Fibroblast of skin of right quadriceps (primary cell): ENCODE measurements at places on chromosomes 3 and 15.

GRCh38 chr3:43997788-43998369 is 243.8 kb upstream of the TOPAZ1 start:
- no peak for DNase-seq

GRCh38 chr15:76078285-76078877 is 18.6 kb downstream of the TMEM266 start:
- no peak for DNase-seq

DNA sequence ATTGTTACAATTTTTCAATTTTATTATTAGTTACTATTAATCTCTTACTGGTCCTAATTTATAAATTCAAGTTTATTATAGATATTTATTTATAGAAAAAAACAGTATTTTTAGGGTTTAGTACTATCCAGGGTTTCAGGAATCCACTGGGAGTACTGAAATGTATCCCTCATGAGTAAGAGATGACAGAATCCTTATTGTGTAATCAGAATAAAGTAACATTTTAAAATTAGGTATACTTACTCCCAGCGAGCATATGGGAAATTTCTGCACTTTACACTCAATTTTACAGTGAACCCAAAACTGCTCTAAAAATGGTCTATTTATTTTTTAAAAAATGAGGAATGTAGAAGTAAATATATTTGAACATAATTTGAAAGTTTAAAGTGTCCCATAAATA is 202.7 kb downstream of the CGGBP1 start:
- peak; percentile 6 for DNase-seq

DNA sequence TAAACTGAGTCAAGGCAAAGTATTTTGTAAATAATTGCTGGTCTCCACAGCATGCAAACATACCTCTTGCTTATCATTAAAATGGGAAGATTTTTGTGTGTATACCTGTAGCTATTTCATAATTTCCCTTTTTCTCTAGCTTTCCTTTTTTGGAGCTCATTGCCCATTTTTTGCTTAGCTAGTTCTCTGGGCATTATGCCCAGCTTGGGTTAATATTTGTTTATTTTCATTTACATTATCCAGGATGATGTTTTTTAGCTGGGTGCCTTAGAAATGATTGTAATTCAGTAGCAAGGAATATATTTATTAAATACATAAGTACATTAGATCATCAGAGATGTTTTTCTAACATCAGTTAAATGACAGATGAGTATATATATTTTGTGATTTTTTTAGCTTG is 1271.7 kb upstream of the GBE1 start:
- no peak for DNase-seq

- no peak for DNase-seq
Observed at GRCh38 chr3:10768708-10769394, 47.2 kb upstream of the SLC6A11 start.

DNA sequence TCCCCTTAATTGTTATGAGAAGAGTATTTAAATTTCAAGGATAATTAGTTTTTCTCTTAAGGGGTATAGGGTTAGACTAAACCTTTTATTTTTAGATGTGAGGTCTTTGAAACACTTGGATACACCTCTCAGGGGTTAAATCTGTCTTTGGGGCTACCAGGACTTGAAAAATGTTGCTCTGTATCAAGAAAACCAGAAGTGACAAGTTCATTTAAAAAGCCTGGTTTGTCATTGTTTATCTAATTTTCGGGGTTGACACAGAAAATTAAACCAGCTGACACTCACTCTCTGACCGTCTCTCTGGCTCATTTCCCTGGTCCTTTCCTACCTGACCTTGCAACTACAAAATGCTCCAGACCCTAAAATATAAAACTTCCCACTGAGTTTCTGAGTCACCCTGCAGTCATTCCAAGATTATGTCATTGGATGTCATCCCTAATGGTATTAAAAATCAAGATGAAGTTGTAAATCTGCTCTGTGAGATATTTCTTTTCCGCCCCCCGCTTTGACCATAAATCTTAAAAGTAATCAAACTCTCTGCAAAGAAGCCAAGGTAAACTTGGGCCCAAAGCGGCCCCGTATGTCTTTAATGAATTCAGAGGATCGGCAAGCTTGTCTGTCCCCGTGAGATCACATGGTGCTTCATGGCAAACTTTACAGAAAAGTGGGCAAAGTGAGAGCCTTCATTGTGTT is 32.9 kb upstream of the SKOR1 start:
- DNase-seq, result peak; percentile 42

GRCh38 chr3:30311781-30312180 is 294.6 kb upstream of the TGFBR2 start:
- no peak for DNase-seq

- peak; percentile 50 for DNase-seq
Observed at GRCh38 chr15:58962662-58963565, 24.5 kb upstream of the RNF111 start.

DNA sequence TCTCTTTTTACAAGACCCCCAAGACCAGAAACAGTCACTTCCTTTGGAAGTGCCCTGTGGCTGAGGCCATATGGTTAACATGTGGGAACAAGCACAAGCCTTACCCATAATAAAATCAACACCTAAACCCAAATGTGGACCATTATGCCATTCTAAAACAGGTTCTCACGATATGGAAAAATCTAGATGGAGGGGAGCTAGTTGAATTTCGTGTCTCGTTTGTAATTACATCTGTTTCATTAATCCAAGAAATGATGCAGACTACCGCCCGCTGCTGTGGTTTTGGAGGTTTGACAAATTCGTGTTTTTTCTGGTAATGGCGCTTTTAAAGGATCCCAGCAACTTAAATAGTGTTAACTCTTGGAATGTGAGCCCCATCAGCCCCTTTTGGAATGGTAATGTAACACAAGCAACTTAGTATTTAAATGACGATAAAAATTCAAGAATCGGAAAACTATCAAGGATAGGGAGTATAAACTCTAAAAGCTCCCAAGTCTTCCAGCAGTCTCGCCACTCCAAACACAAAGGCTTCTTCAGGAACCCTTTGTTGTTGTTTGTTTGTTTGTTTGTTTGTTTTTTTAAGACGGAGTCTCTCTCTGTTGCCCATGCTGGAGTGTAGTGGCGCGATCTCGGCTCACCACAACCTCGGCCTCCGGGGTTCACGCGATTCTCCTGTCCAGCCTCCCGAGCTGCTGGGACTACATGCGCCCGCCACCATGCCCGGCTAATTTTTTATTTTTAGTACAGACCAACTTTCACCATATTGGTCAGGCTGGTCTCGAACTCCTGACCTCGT is 1.1 kb downstream of the CNBP start:
- DNase-seq, result peak; percentile 65

GRCh38 chr3:58386626-58387365 is 46.8 kb downstream of the PDHB start:
- DNase-seq, result peak; percentile 89

- no peak for DNase-seq
Observed at GRCh38 chr3:46995901-46996562, 16.6 kb downstream of the NBEAL2 start.

DNA sequence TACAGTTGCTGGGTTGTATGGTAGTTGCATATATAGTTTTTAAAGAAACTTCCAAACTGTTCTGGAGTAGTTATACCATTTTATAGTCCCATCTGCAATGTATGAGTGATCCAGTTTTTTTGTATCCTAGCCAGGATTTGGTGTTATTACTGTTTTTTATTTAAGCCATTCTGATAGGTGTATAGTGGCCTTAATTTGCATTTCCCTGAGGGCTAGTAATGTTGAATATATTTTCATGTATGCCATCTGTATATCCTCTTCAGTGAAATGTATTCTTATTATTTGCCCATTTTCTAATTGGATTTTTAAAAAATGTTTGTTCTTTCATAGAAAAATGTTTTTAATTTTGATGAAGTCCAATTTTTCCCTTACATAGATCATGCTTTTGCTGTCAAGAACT is 29.2 kb downstream of the PXK start:
- no peak for DNase-seq

DNA sequence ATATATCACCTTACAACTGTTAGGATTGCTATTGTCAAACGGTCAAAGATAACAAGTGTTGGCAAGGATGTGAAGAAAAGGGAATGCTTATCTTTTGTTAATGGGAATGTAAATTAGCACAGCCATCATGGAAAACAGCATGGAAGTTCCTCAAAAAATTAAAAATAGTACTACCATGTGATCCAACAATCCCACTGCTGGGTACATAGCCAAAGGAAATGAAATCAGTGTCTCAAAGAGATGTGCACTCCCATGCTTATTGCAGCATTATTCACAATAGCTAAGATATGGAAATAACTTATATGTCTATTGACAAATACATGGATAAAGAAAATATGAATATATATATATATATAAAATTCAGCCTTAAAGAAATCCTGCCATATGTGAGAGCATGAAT is 274.6 kb downstream of the EDEM1 start:
- DNase-seq, result no peak

DNA sequence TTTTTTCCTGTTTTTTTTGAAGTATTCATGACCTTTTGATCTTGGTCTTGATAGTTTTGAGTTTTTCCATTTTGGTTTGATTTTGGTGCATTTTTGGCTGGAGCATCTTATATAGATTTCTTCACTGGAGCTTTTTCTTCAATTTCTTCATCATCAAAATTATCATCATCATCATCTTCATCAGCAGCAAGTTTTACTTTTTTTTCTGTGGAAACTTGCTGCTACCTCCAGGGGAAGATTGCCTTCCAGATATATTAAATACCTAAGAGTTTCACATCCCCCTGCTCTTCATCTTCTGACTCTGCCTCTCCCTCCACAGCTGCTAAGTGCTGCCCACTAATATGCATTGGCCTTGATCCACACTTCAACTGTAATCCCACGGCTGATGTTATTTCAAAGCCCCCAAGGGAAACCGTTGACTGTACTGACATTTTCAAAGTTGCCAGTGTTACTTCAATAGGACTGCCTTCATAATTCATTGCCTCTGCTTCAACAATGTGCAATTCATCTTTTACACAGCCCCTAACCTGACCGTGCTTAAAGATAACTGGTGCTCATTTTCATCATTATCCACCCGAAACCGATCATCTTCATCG is 151.7 kb downstream of the NR1D2 start:
- peak; percentile 20 for DNase-seq

GRCh38 chr3:109927161-109927560 is 589.8 kb upstream of the DPPA4 start:
- DNase-seq, result peak; percentile 96

- no peak for DNase-seq
Observed at GRCh38 chr15:88985547-88986393, 72.6 kb upstream of the MFGE8 start.

DNA sequence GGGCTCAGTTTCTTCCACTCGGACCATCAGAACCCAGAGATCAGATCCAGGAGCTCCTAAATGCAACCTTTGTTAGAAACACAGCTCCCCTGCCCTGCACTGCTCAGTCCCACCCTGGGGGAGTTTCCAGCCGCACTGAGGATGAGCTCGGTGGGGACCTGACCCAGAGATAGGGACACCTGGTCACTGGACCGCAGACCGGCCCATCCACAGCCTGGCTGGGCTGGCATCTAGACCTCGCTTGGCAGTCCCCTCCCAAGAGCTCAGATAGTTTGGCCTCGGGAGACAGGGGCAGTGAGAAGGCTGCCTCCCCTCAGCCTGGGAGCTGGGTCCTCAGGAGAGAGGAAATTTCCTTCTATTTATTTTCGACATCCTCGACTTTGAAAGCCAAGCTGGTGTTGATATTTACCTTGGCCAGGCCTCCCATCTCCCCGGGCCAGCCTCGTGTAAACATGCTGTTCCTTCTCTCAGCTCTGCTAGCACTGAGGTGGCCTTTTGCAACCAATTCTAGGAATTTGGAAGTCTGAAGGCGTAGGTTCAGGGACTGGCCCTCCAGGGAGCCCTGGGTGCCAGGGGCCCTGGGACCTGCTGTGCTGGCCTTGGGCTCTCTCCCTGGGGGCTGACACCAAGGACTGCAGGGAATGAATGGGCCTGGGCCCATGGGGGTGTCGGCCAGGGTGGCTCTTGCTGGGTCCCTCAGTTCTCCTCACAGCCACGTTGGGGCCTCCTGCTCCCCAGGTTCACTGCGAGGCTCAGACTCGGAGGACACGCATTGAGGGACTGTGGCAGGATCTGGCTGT is 90.1 kb downstream of the VGLL4 start:
- DNase-seq, result no peak

GRCh38 chr15:94445566-94446160 is 214.3 kb downstream of the MCTP2 start:
- no peak for DNase-seq

- peak; percentile 80 for DNase-seq
Observed at GRCh38 chr15:84600331-84600686, 500 bp upstream of the ZSCAN2 start.

DNA sequence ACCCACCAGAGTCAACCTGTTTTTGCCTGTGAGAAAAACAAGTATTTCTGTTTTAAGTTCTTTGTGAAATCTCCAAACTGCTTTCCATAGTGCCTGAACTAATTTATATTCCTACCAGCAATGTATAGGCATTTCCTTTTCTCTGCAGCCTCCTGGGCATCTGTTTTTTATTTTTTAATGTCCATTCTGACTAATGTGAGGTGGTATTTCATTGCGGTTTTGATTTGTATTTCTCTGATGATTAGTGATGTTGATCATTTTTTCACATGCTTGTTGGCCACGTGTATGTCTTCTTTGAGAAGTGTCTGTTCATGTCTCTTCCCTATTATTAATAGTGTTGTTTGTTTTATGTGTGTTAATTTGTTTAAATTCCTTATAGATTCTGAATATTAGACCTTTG is 820.5 kb downstream of the MCTP2 start:
- peak; percentile 74 for DNase-seq

DNA sequence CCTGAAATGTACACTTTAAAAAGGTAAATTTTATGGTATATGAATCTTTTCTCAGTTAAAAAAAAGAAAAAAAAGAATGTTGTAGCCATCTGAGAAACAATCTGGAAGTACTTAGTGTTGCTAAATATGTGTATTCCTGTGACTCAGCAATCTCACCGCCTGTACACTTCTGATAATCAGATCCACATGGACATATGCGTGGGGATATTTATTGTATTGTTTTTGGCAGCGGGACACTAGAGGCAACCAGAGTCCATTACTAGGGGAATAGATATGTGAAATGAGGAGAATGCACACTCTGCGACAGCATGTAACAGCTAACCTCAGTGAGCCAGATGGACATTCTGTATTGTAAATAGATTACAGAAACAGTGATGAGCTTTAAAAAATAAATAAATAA is 65.4 kb downstream of the AQP9 start:
- peak; percentile 100 for DNase-seq

GRCh38 chr3:197545101-197545500 is 10.7 kb downstream of the BDH1 start:
- no peak for DNase-seq

DNA sequence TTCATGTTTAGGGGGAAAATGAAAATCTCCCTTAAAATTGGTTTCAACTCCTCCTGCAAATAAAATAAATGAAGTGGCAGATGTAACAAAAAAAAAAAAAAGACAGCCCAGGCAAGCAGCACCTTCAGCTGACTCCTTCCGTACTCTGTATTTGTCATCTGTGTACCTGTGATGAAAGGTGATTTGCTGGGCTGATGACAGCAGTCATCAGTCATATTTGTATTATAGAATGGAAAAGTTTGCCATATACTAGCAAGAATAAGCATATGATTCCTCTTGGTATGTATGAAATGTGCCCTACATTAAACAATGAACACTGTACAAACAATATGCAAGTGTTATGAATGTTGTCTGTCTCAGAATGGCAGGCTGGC is 44.1 kb upstream of the WWTR1 start:
- peak; percentile 9 for DNase-seq
